Fibroblast of skin of abdomen (primary cell): ENCODE measurements at places on chromosomes 3 and 15.

- DNase-seq, result no peak
These were observed 23.7 kb downstream of the XXYLT1 start for GRCh38 chr3:195247086-195247862.

DNA sequence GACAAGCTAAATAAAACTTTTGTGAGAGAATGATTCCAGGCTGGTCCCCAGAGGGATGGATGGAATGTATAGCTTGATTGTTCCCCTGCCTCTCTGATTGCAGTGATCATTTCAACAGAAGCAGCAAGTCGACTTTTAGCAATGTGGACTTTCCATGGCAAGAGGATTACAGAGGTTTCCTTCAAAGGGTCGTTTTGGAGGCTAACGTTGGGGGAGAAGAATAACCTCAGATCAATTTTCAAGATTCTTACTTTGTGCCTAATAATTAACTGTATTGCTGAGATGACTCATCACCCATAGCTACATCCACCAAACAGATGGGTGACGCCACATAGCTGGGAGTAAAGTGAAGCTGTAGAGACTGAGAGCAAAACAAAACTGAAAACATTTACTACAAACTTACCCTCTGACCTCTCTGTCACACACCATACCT lies 79.9 kb downstream of the GTPBP8 start:
- DNase-seq, result peak; percentile 76

DNA sequence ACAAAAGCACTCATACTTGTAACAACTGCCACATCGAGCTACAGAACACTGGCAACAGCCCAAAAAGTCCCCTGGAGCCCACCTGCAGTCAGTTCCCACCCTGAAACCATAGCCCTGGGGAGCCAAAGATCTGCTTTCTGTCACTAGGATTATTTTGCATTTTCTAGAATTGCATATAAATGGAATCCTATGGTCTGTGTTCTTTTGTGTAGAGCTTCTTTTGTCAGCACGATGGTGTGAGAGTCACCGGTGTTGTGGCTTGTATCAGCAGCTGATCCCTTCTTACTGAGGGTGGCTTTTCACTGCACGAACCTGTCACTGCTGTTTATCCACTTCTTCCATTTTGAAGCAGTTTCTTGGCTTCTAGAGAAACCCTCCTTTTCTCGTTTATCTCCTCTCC lies 60.1 kb upstream of the PRR23E start:
- no peak for DNase-seq

GRCh38 chr3:117719316-117719926 lies 1009.8 kb downstream of the TUSC7 start:
- peak; percentile 28 for DNase-seq

DNA sequence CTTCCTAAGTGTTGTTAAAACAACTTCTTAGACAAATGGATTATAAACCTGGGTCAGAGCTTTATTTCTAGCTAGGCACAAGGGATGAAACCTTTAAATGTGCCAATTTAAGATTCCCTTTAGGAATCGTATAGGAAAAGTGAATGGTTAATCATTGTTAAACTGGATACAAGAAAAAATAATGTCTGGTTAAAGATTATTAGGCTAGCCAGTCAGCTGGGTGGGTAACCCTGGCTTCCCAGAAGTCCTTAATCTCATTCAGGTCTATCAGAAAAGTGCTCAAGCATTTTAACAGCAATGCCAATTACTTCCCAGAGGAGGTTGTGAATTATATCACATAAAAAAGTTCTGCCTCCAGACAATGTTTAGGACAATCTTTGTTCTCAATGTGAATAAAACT lies 37.6 kb downstream of the NANOGP8 start:
- DNase-seq, result no peak

DNA sequence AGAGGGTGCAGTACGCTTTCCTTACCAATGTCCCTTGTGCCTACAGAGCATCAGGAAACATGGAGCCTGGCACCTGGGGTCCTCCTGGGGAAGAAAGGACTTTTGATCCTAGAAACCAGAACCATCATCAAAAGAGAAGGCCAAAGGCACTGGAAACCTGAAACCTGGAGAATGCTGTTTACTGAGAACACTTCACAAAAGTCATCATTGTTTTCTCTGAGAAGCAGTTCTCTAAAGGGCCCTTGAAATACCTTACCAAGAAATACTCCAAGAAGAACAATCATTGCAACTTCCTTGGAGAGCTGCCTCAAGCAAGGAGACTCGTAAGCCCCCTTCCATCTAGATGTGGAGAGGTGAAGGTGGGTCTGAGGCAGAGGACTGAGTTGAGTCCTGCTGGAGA lies 66.0 kb downstream of the TLE3 start:
- DNase-seq, result no peak

DNA sequence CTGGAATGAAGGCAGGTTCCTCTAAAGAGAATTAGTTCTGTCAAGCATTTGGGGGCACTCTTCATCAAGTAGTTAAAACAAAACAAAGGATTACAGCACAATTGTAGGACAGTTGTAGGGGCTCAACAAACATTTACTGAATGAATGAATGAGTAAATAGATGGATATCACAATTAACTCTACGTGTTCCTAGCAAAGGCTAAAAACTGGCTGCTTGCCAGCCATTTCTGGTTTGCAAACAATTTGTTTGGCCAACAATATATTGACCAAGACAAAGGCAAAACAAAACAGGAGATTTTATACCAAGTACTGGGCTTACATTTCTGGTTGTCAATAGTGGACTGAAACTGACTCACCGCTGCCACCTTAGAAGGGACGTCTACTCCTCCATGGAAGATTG lies 116.8 kb downstream of the ZNF280D start:
- DNase-seq, result no peak

- no peak for DNase-seq
These were observed 148.5 kb upstream of the PDZRN3 start for GRCh38 chr3:73773233-73773632.

DNA sequence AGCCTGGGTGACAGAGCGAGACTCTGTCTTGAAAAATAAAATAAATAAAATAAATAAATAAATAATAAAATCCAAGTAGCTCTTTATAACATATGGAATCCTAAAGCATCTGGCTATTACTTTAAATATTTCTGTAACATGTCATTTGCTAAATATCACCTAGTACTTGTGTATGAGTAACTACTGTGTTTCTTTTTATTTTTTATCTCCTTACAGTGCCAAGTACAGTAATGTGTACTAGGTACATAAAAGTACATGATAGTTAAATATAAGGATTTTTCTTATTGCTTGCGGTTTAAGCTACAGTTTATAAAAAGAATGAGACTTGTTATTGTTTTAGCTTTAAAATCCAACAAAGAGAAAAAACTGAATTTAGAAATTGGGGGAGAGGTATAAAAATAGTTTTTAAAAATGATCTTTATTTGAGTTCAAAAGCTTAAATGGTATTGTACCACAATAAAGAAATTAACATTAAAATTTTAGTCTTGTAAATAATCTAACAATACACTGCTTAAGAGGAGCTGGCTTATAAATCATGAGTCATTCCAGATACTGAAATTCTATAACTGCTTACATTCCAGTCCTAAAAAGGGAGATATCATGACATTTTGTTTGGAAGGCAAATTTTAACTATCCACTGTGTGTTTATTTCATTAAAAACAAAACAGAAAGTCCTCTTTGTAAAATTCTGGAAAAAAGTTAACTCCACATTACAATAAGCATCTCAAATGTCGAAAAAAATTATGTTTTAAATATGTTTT lies 73.1 kb downstream of the FGF7 start:
- DNase-seq, result peak; percentile 50

- DNase-seq, result no peak
These were observed 19.6 kb downstream of the EIF1B start for GRCh38 chr3:40329071-40329470.

DNA sequence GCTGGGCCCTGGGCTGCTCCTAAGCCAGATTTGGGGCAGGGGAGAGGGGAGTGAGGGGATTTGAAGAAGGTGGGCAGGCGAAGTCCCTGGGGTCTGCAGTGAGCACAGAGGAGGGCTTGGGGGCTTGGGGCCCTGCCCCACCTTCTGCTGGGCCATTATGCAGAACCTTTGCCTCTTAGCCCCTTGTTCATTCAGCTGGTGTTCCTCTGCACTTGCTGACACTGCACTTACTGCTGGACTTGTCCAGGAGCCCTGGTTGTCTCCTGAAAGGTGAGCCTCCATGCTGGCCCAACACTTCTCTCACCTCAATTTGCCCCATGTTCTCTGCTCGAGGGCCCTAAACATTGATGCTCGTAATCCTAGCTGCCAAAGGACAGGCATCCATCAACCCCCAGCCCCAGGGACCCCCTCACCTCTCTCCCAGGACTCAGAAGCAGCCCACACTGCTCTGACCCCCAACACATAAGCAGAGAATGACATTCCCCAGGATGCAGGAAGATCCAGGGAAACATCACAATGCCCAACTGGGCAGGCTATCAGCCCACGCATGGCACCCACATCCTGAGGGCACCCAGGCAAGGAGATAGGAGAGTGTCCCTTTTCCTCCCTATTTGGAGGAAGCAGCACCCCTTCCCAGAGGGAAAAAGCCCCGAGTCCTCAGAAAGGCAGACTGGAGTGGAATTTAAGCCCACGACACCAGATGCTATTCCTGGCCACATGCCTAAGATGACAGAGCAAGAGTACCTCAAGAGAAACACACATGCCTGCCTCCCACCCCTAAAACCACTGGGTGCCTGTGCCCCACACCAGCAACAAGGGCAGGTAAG lies 76.8 kb downstream of the ADCY5 start:
- DNase-seq, result no peak

DNA sequence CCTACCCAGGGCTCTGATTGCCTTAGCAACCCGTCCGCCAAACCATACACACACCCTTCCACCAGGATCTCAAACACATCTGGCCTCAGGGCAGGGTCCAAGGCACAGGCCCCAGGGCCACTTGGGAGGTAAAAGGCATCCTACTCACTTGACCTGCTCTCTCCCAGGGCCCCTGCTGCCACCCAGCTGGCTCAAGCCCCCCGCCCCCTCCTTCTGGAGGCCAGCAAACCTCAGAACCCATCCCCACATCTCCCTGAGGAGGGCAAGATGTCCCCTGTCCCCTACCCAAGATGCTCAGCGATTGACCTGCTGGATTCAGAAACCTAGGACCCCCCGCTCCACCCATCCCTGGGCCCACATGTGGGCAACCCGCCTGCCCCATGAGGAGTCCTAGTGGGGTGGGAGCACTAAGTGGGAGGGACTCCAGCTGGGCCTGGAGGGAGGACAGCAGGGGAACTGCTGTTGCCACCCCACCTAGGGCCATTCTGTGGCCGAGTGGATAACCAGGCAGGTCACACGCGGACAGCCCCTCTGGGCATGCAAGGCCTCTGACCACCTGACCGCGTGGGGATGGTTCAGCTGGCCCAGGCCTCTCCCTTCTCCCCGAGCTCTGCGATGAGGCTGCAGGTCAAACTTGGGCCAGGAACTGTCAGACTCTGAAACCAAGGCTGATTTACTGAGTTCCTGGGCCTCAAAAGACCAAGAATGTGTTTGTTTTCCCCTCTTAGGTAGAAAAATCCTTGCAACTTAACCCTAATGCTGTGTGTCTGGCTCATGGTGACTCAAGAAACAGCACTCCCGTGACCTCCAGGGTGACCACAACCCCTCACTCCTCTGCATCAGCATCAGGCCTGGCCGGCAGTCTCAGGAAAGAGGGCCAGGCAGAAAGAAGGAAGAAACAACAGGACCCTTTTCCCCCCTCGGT lies 4.2 kb downstream of the MFGE8 start:
- DNase-seq, result no peak

DNA sequence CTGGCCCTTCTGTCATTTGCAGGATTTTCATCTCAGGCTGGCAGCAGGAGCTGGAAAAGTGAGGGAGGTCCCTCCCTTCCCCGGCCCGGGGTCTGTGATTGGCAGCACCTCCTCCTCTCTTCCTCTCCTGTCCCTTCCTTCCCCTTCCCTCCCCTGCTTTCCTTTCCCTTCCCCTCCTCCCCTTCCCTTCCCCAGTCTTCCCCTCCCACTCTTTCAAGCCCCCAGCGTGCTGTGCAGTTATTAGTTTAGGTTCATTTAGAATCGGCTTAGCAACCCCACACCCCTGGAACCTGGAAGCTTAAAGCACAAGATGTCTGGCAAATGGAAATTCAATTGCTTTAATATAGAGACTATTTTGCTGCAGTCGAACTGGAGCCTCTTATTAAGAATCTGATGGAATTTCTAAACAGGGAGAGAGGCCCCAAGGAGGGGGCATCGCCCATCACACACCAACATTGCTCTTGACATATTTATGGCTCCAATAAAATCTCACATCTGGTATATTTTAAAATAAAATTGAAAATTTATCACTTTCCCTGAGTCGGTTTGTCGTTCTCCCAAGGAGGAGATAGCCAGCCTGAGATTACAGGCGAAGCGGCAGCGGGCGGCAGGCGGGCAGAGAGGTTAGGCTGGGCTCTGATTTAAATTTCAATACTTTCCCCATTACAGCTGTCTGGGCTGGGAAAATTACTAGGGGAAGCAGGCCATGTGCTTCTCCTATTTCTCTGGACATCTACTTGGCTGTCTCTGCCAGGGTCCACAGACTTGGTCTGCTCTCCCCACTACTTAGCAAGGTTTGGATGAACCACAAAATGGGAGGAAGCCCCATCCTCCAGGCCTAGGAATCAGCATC lies 98.9 kb downstream of the LINGO1 start:
- DNase-seq, result peak; percentile 28

- DNase-seq, result no peak
These were observed 34.7 kb downstream of the NUP210 start for GRCh38 chr3:13385373-13385965.

DNA sequence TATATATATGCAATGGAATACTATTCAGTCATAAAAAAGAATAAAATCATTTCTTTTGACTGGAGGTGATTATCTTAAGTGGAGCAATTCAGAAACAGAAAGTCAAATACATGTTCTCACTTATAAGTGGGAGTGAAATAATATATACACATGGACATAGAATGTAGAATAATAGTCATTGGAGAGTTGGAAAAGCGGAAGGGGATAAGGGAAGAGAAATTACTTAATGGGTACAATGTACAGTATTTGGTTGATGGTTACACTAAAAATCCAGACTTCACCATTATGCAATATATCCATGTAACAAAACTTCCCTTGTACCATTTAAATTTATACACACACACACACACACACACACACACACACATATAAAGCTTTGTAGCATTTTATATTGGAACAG lies 84.3 kb downstream of the RAP2B start:
- no peak for DNase-seq

DNA sequence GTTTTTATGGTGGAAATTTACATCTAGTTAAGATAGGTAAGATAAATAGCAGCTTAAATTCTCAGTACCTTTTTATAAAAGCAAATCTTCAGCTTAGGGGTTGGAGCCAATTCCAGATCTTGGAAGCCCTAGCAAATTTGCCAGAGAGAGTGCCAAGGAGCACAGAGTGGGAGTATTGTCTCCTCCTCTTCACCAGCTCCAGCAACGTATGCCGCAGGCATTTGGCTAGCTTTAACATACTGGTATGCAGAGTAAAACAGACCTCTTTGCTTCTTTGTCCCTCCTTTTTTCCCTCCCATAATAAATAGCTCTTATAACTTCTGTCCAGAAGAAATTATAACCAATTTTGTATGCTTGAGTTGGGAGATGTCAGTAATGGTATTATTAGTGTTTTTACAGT lies 140.4 kb downstream of the DIPK2A start:
- no peak for DNase-seq
